Activated naive CD4-positive, alpha-beta T cell treated with anti-CD3 and anti-CD28 coated beads for 36 hours (primary cell): ENCODE measurements at places on chromosomes 2 and 18.

DNA sequence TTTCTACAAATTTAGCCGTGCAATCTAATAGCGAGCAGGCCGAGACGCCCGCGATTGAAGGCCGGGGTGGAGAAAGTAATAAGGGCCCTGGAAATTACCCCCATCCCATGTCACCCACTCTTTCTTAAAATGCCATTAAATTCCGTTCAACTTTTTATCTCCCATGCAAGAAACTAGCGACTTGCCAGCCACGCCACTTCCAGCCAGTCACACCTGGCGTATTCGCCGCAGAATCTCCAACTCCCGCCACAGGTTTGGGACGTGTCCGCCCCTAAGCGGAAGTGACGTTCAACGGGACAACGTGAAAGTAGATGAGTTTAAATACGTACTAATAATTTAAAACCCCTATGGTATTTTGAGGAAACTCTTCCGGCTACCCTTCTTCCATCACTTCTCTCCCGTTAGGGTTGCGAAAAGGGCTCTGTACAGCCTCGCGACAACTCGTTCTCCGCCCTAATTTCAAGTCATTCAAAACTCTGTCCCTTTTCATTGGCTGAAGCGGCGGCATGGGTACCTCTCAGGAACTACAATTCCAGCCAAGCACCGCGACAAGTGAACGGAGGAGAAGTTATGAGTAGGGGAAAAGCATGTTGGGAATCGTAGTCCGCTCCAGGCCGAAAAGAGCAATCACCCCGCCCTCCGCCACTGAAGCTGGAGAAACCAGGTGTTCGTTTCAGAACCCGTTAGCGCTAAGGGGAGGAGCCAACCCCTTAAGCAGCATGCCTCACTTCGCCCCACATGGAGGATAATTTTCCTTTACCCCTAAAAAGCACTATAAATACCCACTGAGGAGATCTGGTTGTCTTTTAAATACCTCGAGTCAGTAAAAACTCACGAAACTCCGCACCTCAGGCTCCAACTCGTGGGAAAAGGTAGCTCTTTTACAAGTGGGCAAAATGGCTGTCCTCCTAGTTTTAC lies at the start of gene ZRANB3:
TSS of gene ZRANB3 (minus strand) at position 906 of the 918 bp plus-strand sequence.
- peak; percentile 98 for DNase-seq

DNA sequence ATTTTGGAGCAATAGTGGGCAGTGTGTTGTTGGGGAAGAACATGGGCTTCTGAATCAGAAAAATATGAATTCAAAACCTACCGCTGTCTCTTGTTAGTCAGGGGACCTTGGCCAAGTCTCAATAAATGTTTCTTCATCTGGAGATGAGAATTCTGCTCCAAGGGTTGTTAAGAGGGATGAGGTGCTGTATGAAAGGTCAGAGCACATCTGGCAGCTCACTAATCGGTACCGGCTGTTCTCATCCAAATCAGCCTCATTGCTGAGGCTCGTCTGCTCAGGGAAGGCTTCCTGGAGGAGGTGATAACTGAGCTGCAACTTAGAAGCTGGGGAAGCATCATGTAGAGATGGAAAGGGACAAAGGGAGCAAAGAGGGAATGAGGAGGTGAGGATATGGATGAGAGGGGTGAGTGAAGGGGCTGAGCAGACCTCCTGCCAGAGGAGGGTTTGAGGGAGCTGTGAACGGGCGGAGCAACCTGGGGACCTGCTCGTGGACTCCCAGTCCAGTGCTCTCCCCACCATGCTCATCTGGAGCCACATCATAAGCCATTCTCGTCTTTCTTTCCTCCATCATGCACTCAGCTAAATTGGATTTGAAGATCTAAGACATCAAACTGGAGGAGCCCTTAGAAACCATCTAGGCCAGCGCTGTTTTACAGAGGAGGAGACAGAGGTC lies 47.4 kb downstream of the GREB1 start:
- no peak for DNase-seq

GRCh38 chr2:178498137-178498536 lies 17.9 kb downstream of the PLEKHA3 start:
- DNase-seq = no peak

- no peak for DNase-seq
Measured at GRCh38 chr2:213057977-213058376, 93.4 kb downstream of the IKZF2 start.

DNA sequence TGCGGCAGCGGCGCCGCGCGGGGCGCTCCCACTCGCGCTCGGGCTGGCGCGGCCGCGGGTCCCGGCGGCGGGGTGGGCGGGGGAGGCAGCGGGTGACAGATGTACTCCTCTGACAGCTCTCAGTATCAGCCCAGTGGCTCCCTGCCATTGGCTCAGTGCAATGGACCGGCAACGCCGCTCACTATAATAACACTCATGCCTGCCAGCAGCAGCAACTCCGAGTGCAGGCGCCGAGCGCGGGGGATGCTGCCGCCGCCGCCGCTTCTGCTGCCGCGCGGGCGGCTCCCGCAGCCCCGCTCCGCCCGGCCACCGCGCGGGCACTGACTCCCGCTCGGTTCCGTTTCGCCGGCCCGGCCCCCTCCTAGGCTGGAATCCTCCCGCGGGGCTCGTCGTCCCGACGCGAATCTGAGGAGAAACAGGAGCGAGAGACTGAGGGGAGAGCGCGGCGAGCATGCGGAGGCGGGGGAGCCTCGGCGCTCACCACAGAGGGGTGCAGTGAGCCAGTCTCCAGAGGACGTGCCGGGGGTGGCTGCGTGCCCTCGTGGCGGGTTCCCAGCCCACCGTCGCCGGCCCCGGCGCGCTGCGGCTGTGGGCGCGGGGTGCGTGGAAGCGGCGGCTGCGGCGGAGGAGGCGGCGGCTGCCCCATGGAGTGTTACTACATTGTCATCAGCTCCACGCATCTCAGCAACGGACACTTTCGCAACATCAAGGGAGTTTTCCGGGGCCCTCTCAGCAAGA lies at the start of gene ZNF804A:
TSS of gene ZNF804A (plus strand) at position 214 of the 738 bp plus-strand sequence. CDS start at position 645, 431 bp downstream.
- DNase-seq = no peak

- DNase-seq = no peak
Measured at GRCh38 chr2:183105402-183106134, 18.7 kb upstream of the NUP35 start.
